Breast epithelium (tissue), 4 donors: ENCODE measurements at places on chromosomes 2 and 18.
A peak's percentile ranks its signal among the peaks of the same experiment; 100 is the strongest.

DNA sequence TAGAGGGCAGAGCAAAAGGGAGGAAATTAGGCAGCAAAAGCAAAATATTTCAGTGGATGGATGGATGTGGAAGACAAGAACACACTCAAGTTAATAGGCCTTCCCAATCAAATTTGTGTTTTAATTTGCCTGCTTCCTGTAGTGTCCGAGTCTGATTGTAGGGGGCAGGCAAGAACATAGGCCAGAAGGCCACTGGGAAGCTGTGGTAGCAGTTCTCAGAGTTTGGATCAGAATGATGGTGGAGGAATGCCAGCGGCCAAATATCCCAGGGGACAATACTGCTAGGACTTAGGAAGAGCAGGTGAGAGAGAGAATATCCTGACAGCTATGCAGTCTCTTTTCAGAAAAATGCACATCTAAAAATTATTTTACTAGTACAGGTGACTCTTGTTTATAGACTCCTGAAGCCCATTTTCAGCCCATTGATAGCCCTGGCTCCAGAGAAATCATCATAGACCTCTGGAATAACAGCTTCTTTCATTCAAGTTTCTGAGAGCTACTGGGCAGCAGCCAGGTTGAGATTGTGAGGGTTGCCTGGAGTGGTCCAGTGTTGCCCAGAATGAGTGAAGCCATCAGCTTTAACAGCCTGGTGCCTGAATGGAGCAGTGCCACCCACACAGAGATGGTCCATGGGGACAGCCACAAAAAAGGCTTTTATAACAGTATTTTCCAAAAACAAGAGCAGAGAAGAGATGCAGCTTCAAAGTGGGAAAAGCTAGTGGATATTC lies 19.1 kb upstream of the SERPINE2 start:
- DNase-seq: no peak

DNA sequence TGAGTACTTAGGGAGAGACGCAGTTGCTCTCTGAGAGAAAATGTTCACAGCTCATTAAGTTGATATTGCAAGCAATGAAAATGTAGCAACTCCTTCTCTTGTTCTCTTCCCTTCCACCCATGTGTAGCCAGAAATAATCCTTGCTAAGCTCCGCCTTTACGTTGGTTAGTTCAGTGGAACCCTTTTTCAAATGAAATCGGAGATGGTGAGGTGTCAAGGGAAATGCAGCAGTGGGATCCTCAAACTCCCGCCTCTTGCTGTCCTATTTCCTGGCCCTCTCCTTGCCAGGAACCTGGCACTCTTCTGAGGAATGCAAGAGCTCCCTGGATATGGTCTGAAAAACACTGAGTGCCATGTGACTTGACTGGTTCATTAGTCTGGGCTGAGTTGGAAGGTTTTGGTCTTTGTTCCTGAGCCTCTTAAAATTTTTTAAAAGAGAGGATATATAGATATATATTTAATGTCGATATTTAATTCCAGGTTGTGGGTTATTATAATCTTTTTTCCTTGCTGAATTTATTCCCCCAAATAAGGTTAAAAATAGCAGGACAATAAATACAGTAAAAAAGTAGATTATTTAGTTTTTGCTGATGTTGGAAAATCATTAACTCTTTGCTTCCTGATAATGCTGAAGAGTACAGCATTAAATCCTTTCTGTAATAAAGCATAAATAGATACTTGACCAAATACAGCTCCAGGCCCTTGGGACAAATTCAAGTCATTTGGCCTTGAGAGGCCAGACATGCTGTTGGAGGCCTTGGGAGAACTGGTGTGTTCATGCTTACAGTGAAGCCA lies 116.2 kb downstream of the EML6 start:
- no peak for DNase-seq

DNA sequence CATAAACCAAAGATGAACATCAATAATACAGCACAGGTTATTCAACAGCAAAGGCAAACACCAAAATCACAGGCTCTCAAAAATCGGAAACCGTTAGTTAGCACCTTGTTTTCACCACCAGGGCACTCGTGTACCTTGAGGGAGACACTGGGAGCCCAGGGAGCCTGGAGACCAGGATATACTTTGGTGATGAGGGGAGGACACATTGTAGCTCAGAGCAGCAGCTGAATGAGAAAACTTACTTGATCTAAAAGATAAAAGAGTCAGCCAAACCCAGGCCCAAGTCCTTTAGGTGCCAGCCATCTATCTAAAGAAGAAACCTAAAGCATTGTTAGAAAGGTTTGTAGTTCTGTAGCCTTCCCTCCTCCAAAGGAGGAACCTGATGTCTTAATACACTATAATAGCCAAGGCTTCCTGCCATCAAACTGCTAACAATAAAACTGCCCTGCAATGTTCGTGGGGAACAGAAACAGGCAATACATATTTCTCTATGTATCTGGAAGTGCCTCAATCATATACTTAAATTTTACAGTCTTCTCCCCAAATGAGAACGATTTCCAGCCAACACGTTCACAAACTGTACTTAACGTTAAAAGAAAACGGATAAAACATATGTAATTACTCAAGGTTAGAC lies 19.3 kb downstream of the BCL11A start:
- DNase-seq: no peak

- DNase-seq: no peak
Measured at GRCh38 chr2:175880-176820, 87.7 kb downstream of the SH3YL1 start.

- DNase-seq: no peak
Measured at GRCh38 chr2:219576505-219577388, 4.6 kb downstream of the INHA start.

DNA sequence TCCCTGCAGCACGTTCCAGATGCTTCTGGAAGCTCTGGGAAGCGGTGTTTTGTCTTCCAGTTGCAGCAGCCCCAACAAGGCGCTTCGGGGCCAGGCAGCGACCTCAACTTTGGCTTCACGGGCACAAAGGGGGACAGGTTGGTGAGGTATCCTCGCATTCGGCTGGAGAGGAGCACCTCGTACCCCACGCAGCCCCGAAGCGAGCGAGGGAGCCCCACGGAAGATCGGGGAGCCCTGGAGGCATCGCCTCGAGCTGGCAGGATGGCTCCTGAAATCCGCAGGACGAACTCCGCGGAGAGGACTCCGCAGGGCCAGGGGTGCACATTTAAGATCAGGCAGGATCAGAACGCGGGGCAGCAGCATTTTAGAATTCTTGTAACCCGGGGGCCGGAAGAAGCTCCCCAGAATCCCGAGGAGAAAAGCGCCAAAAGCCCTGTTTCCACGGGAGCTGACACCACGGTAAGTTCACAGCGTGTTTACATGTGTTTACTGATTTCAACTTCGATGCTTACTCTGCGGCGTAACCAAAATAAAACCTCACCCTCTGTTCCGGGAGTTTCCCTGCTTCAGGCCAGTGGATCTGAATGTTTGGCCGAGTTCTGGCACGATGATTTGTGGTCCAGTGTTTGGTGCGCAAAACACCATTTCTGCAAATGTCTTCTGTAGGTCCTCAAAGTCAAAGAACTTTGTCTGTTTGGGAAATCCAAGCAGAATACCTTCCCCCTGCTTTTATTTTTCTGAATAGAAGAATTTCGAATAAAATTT lies 212.5 kb downstream of the NEDD4L start:
- DNase-seq: no peak

- no peak for DNase-seq
Measured at GRCh38 chr18:32271672-32272208, 81.9 kb downstream of the MEP1B start.

DNA sequence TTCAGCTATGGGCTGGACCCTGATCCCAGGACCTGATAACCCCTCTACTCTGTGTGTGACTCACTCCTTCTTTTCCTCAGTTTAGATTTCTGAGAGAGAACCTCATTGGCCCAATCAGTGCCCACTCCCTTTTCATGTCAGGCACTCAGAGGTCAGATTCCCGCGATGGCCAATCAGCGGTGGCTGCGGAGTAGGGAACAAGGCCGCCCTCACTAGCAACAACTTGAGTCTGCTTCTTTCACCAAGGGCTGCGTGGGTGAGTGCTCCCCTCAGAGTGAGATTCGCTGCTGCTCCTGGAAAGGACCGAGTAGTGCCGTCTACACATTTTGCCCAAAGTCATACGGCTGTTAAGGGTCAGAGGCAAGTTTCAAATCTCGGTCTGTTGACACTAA lies 34.7 kb downstream of the NPPC start:
- DNase-seq: peak; percentile 36

DNA sequence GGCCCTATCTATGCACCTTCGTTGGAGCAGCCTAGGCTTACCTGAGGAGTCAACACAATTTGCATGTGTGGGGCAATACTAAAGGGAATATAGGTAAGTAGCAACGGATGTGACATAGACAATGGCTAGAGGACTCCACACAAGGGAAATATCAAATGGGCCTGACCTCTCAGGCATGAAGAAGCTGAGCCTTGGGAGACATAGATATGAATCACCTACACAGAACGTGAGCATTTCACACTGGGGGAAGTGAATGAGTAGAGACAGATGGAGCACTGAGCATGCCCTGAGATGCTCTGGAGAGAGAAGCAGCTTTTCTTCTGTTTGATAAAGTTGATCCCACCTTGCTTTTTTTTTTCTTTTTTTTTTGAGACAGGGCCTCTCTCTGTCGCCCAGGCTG lies 97.9 kb downstream of the ATL2 start:
- no peak for DNase-seq

- no peak for DNase-seq
Measured at GRCh38 chr18:65422544-65423136, 328.2 kb upstream of the CDH7 start.

GRCh38 chr2:202269585-202269984 lies 4.0 kb downstream of the NOP58 start:
- DNase-seq: no peak

- DNase-seq: no peak
Measured at GRCh38 chr18:27901424-27902226, 275.3 kb downstream of the CDH2 start.

GRCh38 chr2:240510513-240511210 lies 47.1 kb downstream of the ANKMY1 start:
- DNase-seq: no peak

- DNase-seq: no peak
Measured at GRCh38 chr2:180583441-180584140, 396.8 kb upstream of the UBE2E3 start.

DNA sequence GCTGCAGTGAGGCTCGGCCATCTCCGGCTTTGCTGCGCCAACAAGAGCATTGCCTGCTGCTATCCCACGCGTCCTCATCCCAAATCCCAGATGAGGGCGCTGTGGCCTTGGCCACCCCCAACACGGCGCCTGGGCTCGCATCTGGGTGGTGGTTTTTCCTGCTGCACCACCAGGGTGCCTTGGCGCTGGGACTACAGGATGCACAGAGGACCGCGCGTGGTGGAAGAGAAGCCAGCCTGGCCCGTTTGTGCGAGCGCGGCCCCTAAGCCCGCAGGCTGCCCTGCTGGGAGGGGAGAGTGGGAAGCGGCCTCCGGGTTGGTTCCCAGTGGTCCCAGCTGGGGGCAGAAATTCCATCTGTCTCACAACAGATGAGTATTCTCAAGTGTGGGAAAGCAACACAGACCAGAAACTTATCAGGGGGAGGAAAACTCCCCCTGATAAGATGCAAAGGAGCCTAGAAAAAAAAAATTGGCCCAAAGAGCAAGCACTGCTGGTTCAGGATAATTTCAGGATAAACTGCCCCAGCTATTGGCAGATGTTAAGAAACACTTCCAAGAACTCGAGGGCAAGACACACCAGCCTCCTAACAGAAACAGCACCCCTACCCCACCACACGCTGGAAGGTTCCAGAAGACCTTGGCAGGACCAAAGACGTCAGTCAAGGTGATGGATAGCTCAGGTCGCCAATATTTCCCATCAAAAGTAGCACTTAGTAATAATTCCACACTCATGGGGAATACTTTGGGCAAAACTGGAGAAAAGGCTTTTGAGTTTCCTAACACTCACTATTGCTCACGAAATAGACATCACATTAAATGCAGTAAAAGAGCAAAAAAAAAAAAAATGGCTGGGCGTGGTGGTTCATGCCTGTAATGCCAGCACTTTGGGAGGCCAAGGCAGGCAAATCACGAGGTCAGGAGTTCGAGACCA lies 152.1 kb downstream of the PXDN start:
- DNase-seq: no peak

DNA sequence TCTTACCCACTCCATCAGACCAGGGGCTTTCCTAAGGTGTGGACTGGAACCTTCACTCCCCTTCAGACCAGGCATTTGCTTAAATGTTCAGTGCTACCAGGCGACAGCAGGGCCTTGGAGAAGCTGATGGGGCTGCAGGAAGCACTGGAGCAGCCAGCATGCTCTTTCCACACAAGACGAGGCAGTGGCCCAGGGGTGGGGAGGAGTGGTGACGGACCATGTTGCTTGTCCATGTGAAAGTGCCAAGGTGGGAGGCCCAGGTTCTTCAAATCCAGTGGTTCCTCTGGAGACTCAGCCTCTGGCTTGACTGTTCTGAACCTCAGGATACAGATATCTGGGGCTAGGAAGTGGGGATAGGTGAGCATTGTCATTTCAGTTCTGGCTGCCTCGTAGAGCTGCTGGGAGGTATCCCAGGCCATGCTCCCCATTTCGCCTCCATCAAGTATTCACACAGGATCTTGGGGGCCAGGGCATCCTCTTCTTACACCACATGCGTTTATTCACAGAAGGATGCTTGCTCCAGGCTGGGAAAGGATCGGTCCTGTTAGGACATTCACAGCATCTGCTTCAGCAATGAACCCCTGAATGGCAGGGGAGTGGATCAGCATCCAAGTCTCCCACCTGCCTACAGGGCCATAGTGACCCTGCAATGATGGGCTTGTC lies 62.2 kb downstream of the SFXN5 start:
- no peak for DNase-seq

GRCh38 chr2:106292627-106293026 lies 98.5 kb upstream of the UXS1 start:
- no peak for DNase-seq

GRCh38 chr2:168974428-168974827 lies 56.7 kb downstream of the ABCB11 start:
- DNase-seq: no peak
